Vagina (tissue), 2 donors: ENCODE measurements at places on chromosomes 2 and 18. TPM values are rescaled to one million over a fixed set of nuclear protein-coding genes. Genes with fewer than 3 reads are reported as not detected.

The GRB14 gene
- 2.7 TPM for total RNA-seq

The RAX gene
- total RNA-seq = not detected

The CDK15 gene
- total RNA-seq = not detected

The SLC30A3 gene
- total RNA-seq = 1.2 TPM

The STPG4 gene
- 2.9 TPM for total RNA-seq

The ZSWIM2 gene
- not detected for total RNA-seq

The STAT1 gene
- 35.6 TPM for total RNA-seq

The ARHGAP28 gene
- total RNA-seq = 7.6 TPM

The CD8A gene
- 6.9 TPM for total RNA-seq

The IL37 gene
- total RNA-seq = not detected

The CRACDL gene
- total RNA-seq = 6.4 TPM

The REG3G gene
- not detected for total RNA-seq

The SCYGR7 gene
- total RNA-seq = not detected

The LRP2 gene
- not detected for total RNA-seq

The PPIL3 gene
- total RNA-seq = 16.2 TPM

The GBX2 gene
- not detected for total RNA-seq

The SPC25 gene
- total RNA-seq = not detected

The ITPRIPL1 gene
- total RNA-seq = 1.5 TPM

The MC4R gene
- total RNA-seq = not detected

The INSIG2 gene
- 9.8 TPM for total RNA-seq

The REEP1 gene
- total RNA-seq = 13.5 TPM

The LAMA3 gene
- total RNA-seq = 106 TPM

The ERICH2 gene
- total RNA-seq = not detected

The SERPINB10 gene
- 0.98 TPM for total RNA-seq

The TBR1 gene
- not detected for total RNA-seq

The TRAPPC12 gene
- 94.8 TPM for total RNA-seq

The NETO1 gene
- total RNA-seq = not detected

The MC2R gene
- total RNA-seq = not detected
